MG63 (cell line): ENCODE measurements at places on chromosomes 1 and 21. TPM values are rescaled to one million over a fixed set of nuclear protein-coding genes. Genes with fewer than 3 reads are reported as not detected.

TDRD10 gene
- total RNA-seq, result not detected in 2 replicates

IL20 gene
- total RNA-seq, result not detected in 2 replicates

AZIN2 gene
- total RNA-seq, result 2.3 and 3.6 TPM in 2 replicates

UTS2 gene
- not detected in 2 replicates for total RNA-seq

GUK1 gene
- total RNA-seq, result 246 and 425 TPM in 2 replicates

WNT3A gene
- total RNA-seq, result 0.52 TPM in 1 of 2 replicates, not detected in the other

ZBTB7B gene
- 25.7 and 60.5 TPM in 2 replicates for total RNA-seq

GNG5 gene
- total RNA-seq, result 119 and 120 TPM in 2 replicates

PLA2G2E gene
- total RNA-seq, result not detected in 2 replicates

ENTREP3 gene
- 7.7 and 9.2 TPM in 2 replicates for total RNA-seq

DNA sequence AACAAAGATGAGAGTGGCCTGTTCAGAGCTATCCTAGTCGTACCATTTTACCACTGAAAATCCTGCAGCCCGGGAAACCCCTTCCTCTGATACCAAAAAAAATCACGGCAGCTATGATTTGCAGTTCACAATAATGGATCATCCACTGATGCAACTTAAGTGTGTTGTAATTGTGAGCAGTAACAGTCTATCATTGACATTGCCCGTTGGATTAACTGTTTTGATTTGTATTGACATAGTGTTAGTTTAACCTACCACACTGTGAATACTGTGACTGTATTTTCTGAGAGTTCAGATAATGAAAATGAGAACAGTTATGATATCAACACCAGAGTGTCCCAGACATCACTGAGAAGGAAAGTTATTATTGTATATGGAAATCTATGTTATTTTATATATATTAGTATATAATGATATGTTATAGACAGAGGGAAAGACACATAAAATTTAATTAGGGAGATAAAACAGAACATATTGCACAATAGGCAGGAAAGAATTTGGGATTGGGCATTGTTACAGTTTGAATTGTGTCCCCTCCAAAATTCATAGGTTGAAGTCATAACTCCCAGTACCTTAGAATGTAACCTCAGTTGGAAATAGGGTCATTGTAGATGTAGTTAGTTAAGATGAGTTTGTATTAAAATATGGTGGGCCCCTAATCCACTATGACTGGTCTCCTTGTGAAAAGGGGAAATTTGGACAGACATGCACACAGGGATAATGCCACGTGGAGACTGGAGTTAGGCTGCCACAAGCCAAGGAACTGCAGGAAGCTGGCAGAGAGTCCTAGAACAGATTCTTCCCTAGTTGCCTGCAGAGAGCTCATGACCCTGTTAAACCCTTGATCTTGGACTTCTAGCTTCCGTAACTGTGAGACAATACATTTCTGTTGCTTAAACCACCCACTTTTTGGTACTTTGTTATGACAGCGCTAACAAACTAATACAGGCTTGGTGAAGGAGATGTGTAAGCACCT, 54.4 kb downstream of the TLCD4 start:
- peak; percentile 77 for DNase-seq

- no peak for DNase-seq
Observed at GRCh38 chr1:193183019-193183627, 3.3 kb downstream of the B3GALT2 start.

DNA sequence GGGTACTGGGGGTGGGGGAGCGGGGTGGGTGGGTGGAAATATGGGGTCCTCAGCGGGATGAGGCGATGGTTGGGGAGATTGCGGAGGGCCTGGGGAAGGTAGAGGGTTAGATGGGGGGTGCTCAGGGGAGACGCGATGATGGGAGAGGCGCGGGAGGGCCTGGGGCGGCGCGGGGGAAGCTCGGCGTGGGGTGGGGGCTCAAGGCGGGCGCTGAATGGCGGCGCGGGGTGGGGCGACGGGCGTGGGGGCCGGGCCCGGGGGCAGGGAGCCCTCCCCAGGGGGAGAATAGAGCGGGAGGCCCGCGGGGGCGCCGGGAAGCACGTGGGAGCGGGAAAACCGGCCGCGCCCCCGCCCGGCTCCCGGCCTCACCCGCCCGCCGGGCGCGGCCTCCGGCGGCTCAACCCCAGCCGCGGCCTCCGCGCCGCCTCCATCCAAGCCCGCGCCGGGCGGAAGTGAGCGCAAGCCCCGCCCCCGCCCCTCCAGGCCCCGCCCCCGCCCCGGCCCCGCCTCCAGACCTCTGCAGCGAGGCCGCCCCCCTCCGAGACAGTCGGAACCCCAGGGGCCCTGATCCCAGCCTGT, at the start of gene FAAP20:
TSS of gene FAAP20 (minus strand) at position 454 of the 579 bp plus-strand sequence. CDS start at position 431, 23 bp downstream.
- peak; percentile 63 for DNase-seq

DNA sequence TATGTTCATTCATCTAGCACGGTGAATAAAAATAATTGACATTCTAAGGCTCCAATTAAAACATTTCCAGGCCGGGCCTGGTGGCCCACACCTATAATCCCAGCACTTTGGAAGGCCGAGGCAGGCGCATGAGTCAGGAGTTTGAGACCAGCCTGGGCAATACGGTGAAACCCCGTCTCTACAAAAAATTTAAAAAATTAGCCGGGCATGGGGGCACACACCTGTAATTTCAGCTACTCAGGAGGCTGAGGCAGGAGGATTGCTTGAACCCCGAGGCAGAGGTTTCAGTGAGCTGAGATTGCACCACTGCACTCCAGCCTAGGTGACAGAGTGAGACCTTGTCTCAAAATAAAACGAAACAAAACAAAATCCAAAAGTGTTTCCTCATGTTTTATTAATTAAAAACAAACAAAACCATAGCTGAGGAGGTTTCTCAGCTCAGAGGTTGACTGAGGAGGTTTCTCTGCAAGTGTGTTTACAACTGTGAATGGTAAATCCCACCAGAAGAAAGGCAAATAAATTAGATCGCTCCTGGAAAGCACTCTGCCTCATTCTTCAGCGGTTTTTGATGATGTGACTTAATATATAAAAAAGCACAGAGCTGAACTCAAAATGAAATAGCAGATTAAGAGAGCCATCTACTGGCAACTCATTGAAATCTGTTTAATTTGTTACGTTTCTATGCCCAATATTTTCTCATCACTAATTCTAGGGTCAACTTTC, 37.7 kb upstream of the ATG4C start:
- DNase-seq, result no peak

DNA sequence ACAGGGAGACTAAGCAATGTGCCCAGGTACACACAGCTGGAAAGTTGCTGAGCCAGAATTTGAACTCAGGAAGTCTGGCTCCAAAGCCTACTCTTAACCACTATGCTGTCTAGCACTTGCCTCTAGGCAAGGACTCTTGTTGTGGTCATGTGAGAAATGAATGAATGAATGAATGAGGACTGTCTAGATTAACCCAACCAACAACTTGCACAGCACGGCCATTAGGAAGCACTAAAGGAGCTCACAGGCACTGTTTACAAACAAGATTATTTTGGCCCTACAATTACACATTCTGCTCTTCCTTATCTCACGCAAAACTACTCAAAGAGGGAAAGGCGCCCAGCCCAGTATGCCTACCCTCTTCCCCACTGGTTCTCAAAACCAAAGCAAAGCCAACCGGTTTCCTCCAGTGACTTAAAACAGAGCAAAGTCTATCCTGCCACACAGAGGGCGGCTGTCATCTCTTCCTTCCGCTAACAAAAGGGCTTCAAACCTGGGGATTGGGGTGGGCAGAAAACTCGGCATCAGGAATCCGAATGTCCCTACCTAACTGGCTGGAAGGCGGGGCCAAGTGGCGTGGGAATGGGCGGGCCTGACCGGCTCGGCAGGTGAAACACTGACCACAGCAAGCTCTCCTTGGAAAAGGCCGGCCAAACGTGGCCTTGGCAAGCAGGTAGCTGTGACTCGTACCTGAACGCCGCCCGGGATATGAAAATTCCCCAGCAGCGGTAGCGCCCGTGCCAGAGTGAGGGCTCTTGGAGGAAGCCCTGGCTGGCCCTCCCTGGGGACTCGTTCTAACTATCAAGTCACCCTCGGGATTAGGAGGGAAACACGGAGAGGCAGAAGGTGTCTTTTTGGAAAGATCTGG, 948 bp downstream of the STK40 start:
- peak; percentile 24 for DNase-seq

GRCh38 chr1:153939476-153939875, 7.0 kb downstream of the DENND4B start:
- DNase-seq, result no peak

- DNase-seq, result peak; percentile 74
Observed at GRCh38 chr1:145918992-145919939, 749 bp upstream of the PEX11B start.

GRCh38 chr1:245310571-245311531, 156.1 kb downstream of the KIF26B start:
- no peak for DNase-seq

DNA sequence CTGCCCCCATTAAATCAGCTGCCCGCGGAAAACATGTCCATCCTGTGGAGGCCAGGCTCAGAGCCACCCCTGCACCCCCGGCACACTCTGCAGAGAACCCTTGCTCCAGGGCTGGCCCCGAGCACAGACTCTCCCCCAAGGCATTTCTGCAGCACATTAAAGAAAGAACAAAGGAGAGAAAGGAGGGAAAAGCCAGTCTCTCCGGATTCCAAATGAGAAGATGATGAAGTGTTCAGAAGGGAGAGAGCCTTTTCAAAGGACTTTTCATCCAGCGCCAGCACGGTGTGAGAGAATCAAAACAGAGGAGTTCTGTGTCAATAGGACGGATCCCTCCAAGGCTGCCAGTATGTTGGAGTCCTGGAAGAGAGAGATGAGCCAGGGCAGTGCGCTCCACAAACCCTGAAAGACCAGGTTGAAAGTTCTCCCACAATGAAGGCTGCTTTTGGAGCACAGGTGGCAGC, 498.3 kb downstream of the NPHP4 start:
- DNase-seq, result no peak

- no peak for DNase-seq
Observed at GRCh38 chr1:51754666-51755065, 123.9 kb downstream of the NRDC start.

DNA sequence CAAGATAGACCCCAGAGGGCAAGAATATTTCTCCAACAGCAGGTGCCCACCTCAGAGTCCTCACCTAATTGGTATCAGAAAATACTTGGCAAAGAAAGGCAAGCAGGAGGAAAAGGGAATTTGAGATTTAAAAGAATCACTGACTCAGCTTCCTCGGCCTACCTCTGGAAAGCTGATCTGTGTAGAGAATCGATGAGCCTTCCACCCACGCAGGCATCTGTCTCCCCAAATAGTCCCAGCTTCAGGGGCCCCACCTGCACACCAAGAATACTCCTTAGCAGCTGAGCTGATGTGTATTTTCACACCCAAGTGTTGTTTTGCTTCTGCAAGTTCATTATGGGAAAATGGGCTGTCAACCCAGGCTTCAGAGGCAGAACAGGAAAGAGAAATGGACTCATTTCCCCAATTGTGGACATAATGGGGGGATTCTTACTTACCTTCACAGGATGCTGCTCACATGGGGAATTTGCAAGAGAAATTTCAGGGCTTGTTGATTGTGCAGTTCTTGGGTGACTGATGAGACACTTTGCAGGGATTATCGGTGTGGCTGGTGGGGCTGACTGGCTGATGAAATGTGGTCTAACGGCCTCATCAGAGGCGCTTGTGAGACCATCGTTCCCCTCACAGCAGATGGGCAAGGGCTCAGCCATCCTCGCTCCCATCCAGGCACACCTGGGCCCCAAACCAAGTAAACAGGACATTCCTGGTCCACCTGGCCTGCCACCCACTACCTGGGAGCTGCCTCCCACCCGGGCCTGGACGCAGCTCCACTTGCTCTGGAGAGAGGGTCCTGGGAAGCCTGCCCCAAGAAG, 436.3 kb downstream of the PTPRU start:
- DNase-seq, result no peak

DNA sequence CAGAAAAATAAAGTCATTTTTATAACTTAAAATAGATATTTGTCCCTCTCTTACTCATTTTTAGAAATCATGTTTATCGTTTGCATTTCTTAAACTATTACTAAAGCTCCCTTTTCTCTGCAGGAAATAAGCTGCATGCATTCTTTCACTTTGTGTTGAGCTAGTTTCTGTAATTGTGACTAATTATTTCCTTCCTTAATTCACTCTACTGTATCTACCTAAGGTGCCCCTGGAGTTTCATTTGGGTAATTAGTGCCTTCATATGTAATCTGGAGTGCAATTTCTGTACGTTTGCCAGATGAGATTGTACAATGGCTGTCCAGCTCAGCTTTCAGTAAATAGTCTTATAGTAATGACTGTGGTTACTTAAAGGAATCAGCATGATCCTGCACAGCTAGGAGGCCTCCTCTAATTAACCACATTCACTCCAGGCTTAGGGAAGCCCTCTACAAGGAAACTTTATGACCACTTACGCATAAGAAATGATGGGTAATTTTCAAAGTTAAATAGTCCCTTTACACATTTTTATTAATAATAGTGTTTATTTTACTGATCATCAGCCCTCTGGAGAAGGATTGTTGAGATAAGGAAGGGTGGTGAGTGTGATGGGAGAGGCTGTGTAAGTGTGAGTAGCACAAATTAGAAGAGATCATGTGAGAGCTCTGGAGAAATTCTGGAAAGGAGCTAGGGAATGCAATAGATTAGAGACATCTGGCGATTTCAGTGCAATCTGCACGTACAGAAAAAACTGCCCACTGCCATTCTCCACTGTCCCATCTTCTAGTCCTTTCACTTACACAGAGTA, 86.8 kb downstream of the LRRC8C start:
- DNase-seq, result no peak

GRCh38 chr1:176552217-176552991, 89.4 kb downstream of the PAPPA2 start:
- DNase-seq, result no peak

DNA sequence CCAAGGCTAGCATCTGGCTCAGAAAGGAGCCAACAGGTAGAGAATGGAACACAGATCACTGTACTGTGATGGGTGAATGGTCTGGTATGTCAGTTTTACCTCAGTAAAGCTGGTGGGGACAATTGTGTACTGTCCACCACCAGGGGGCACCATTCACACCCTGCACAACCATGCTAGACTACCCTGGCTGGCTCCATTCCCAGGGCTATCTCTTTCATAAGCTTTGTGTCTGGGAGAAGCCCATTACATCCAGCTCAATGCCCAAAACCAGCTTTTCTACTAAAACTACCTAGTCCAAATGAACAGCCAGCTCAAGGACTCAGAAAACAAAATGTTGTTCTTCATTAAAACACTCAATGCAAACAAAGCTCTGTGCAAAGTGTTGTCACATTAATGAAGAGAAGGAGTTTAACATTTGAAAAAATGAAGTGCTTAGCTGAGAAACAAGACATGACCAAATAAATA, 62.0 kb upstream of the RASAL2 start:
- DNase-seq, result peak; percentile 89

- DNase-seq, result no peak
Observed at GRCh38 chr1:180185281-180185680, 30.6 kb downstream of the QSOX1 start.

GRCh38 chr21:29332461-29333362, 34.0 kb downstream of the BACH1 start:
- DNase-seq, result no peak
